Central memory CD4-positive, alpha-beta T cell (primary cell): ENCODE measurements at places on chromosomes 3 and 15.
A peak's percentile ranks its signal among the peaks of the same experiment; 100 is the strongest.

DNA sequence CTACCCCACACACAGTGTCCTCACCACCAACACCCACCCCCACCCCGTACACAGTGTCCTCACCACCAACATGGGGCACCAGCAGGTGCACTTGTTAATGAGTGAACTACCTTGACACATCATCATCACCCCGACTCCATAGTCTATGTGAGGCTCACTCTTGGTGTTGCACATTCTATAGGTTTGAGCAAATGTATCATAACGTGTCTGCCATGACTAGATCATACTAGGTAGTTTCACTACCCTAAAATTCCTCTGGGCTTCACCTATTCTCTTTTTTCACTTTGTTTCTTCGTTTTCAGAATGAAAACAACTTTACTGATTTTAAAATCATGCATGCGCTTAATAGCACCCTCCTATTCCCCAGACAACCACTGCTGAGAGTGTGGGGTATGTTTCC is 102.6 kb upstream of the SLC6A6 start:
- DNase-seq: no peak

- no peak for DNase-seq
Observed at GRCh38 chr3:193212844-193213243, 28.2 kb upstream of the PLAAT1 start.

- DNase-seq: no peak
Observed at GRCh38 chr3:190038050-190038933, 82.4 kb downstream of the P3H2 start.

- no peak for DNase-seq
Observed at GRCh38 chr15:66749841-66750575, 48.0 kb downstream of the SMAD6 start.

DNA sequence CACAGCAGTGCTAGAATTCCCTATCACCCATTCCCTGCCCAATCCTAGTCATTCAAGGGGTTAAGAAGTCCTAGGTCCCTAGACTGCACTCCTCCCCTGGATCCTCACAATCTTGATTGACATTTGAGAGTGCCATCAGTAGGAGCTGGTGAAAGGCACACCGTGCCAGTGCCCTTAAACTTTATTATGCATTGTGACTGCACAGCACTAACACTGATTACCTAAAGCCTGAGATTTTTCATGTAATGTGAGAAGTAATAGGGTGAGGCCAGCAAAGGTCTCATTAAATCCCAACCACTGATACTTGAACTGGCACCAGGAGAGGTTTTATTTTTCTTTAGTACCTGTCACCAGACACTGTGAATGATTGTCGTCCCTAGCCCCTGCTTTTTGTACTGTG is 16.3 kb downstream of the GXYLT2 start:
- no peak for DNase-seq

- DNase-seq: no peak
Observed at GRCh38 chr15:70912187-70912586, 19.6 kb downstream of the LRRC49 start.

DNA sequence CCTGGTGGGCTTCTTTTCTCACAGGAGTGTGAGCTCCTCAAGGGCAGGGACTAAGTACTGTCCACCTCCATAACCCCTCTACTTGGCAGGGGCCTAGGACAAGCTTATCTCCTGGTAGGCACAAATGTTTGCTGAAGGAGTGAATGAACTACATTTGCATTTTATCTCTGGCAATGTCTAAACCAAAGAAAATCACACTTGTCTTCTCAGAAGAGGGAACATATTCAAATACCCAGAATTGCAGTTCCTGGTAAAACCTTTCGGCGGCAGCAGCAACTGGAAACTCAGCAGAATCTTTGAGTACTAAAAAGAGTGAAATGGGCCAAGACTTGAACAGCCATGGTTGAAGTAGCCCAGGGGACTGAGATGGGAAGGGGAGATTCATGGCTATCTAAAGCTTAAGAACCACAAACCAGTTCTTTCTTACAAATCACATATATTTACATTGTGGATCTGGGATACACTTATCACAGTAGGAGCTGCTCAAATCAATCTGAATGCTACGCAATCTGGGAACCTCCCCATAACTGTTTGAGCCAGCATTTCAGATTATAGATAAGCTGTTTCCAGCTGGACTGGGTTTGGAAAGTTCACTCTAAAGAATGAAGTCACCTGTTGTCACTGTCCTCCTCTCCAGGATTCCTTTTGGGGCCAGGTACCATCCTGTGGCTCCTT is 18.7 kb upstream of the PTPN9 start:
- peak; percentile 31 for DNase-seq
